ENCODE measurements at places on chromosomes 6 and 20.

DNA sequence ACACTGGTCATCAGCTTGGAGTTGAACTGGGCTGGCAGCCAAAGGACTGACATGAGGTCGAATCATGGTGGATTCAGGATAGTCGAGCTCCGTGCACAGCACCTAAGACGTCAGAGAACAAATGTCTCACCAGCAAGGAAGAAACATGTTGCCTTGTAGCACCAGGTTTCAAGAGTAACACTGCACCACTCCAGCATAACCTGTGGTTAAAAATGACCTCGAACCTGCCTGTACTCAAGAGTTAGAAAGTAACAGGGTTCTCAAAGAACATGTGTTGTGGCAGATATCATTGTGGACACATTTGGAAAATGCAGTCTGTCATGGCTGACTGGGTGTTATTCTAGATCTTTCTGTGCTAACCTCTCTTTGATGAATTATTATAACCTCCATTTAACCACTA is 511.6 kb downstream of the CDH26 start:
- no peak for DNase-seq

DNA sequence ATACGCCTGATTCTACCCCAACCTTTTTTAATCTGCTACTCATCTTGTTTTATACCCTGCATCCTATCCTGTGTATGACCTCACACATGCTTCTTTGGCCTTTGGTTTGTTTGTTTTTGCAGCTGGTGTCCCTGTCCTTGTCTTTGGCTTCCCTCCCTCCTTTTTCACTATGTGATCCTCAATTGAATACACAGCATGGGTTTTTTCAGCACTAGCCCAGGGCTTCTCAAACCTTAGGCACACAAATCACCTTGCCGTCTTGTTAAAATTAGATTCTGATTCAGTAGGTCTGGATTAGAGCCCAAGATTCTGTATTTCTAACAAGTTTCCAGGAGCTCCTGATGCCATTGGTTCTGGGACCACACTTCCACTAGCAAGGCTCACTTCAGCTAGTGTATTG is 321.5 kb upstream of the MAN1A1 start:
- DNase-seq: no peak

DNA sequence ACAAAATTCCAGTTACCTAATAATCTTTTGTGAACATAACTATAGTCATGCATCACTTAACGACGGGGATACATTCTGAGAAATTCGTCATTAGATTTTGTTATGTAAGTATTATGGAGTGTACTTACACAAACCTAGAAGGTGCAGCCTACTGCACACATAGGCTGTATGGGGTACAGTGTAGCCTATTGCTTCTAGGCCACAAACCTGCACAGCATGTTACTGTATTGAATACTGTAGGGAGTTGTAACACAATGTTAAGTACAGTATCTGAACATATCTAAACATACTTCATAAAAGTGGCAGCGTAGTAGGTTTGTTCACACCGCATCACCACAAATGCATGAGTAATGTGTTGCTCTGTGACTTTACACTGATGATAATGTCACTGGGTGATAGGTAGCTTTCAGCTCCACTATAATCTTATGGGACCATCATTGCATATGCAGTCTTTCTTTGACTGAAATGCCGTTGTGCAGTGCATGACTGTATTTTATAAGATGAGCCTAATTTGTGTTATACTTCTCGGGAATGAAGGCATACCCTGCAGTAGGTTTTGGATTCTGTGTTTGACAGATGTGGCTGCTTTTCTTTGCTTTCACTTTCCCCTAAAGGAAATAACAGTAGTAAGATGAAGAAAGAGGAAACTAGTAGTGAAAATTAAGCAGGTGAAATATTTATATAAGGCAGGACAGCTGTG is 365.6 kb downstream of the FARS2 start:
- no peak for DNase-seq

DNA sequence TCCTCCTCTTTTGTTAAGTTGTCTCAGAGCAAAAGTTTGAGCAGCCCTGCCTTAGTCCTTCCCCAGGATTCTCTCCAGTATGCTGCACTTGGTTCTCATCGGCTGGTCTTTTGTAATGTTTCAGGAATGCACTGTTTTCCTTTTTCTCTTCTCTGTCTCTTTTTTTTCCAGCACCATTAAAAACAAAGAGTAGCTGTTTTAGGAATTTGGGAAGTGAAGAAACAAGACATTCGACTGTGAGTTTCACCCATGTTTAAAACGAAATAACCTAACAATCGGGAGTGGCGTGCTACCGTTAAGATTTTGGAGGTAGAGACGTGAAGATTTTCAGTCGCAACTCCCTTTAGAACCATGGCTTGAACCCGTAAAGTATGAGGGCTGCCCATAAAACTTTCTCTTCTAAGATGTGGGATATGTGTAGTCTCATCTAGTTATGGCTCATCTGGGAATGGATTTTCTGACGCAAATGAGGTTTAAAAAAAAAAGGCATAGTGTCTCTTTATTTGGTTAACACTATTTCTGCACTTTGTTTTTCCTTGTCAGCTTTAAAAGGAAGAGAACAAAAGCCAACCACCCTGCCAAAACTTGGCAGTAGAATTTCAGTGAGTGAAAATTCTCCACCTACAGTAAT is 35.9 kb upstream of the RAB23 start:
- no peak for DNase-seq

GRCh38 chr20:38072898-38073297 is 39.4 kb downstream of the RPRD1B start:
- no peak for DNase-seq
